Stimulated activated CD4-positive, alpha-beta T cell treated with anti-CD3 and anti-CD28 coated beads, Interleukin-1b, Interleukin-23, amount 100 ng/mL, for 1 hour (primary cell): ENCODE measurements at places on chromosomes 12 and 14.

- DNase-seq, result no peak
Observed at GRCh38 chr12:132158677-132159554, 14.7 kb downstream of the NOC4L start.

- no peak for DNase-seq
Observed at GRCh38 chr12:124721501-124722162, 142.0 kb downstream of the SCARB1 start.

DNA sequence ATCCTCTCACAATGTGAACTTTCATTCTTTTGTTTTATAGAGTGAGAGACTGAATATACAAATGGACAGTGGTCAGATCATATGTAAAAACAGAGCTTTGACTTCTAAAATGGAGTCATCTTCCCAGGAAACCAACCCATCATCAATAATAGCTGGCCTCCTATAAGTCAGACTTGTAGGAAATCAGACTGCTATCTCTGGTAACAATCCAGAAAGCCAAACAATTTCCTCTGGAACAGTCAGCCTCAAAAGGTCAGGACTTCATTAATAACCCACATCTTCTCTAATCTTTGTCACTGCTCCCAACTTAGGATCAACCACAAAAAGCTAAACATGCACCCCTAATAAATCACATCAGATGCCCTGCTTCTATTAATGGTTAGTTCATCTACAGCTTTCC lies 227.9 kb upstream of the G2E3 start:
- no peak for DNase-seq

GRCh38 chr12:92143258-92143657 lies 2.4 kb downstream of the BTG1 start:
- no peak for DNase-seq

- no peak for DNase-seq
Observed at GRCh38 chr12:120115692-120116440, 687 bp downstream of the RAB35 start.

DNA sequence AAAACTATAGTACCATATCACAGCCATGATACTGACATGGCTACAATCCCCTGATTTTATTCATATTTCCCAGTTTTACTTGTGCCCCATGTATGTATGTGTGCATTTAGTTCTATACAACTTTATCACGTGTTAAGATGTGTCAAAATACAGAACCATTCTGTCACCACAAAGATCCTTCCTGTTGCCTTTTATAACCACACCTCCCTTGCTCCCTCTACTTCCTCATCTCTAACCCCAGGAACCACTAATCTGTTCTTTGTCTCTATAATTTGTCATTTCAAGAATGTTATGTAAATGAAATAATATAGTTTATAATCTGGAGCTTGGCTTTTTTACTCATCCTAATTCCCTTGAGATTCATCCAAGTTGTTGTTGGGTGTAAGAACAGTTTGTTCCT lies 358.4 kb downstream of the DPF3 start:
- no peak for DNase-seq

DNA sequence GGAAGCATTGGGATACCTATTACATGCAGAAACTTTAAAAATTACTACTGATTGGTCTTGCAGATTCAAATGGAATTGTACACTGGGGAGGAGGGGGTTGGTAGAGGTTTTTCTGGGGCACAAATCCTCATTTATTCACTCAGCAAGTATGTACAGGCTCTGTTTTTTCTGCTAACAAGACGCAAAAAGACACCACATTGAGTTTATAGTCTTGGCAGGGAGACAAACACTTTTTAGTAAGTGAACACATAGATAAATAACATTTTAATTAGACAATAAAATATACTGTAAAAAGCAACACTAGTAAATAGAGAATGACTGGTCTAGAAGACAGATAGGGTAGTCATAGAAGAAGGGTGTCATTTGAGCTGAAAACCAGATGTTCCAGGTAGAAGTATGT lies 23.8 kb downstream of the GLIPR1L2 start:
- DNase-seq, result no peak

DNA sequence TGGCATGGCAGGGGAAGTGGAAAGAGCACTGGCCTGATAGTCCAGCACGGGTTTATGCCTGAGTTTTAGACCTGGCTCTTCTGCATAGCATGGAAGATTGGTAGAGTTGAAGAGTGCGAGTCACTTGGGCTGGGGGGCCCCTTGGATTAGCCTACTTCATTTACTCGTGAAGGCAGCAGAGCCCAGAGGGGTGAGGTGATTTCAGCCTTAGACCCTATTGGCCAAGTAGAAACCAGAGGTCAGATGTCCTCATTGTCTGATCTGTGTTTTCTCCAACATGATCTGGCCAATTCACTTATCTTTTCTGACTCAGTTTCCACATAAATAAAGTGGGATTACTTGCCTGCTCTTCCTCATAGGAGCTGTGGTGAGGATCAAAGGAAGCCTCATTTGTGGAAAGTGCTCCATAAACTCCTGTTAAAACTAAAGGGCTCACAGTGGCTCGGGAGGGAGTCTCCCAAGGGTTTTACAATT lies 1.9 kb downstream of the PLEKHG3 start:
- no peak for DNase-seq

DNA sequence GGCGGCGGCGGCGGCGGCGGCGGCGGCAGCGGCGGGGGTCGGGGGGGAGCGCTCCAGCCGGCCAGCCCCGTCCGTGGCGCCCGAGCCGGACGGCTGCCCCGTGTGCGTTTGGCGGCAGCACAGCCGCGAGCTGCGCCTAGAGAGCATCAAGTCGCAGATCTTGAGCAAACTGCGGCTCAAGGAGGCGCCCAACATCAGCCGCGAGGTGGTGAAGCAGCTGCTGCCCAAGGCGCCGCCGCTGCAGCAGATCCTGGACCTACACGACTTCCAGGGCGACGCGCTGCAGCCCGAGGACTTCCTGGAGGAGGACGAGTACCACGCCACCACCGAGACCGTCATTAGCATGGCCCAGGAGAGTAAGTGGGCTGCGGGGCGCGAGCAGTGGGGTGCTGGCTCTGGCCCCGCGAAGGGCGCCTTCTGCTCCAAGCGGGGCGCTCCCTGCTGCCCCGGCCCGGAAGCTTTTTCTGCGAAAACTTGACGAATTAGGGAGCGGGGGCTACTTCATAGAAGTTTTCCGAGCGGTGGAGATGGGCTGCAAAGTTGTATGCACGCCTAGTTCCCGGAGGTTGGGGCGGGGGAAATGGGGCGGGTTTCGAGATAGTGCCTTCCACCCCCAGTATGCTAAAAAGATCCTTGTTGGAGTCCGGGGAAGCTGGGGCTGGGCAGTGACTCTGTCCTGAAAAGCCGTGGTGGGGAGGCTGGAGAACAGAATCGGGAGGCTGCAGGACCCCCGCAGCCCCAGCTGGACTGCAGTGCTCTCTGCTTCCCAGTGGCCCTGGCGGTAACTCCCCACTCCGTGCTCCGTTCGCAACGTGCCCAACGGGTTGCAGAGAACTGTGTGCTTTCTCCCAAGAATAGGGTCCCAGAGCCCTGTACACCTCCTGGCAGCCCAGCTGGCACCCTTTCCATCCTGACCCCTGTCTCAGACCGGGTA lies 751 bp downstream of the GDF11 start:
- DNase-seq, result no peak

GRCh38 chr14:50758305-50758704 lies 72.7 kb downstream of the NIN start:
- DNase-seq, result no peak

GRCh38 chr14:58815161-58815701 lies 177.5 kb downstream of the DACT1 start:
- DNase-seq, result no peak

DNA sequence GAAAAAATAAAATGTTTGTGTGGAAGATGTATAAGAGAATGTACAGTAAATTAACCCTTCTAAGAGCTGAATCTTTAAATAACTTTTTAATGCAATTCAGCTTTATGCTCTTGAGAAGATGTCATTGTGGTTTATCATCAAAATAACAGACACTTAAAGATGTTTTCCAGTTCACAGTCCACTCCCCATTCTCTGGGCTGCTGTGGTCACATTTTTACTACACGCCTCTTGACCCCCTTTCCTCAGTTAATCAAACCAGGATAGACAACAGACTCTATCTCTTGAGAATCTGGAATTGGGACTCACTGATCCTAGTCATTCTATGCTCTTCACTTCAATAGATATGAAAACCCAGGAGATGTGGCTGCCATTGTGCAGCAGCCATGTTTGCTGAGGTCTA lies 24.7 kb upstream of the OR6J1 start:
- DNase-seq, result no peak

GRCh38 chr12:109739747-109740693 lies 26.4 kb downstream of the FAM222A start:
- no peak for DNase-seq

DNA sequence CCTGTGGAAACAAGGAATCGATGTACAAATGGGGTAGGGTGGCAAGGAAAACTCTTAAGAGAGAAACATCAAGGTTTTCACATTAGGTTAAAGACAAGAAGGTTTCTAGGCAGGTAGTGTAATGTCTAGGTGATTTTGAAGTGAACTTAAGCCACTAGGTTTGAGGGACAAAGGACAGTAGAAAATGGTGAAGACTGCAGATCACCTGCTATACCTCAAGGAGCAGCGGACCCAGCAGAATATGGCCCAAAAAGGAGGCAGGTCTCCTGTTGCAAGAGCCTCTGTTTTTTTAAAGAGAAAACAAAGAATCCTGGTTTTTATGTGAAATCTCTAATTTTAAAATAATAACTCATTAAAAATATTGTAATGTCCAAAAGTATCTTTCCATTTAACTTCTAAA lies 178.1 kb downstream of the ACSS3 start:
- no peak for DNase-seq

DNA sequence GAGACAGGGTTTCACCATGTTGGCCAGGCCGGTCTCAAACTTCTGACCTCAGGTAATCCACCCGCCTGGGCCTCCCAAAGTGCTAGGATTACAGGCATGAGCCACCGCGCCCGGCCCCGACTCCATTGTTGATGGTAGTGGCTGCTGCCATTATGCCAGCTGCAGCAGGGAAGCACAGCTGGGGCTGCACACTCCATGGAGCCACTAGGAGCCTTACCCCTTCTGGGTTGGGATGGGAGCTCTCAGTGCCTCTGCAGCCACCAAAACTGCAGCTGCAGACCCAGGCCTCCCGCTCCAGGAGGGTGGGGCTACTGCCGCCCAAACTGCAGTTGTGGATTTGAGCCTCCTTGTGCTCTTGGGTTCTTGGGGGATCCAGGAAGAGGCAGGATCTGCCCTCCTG lies 25.9 kb downstream of the TCHP start:
- DNase-seq, result no peak

- peak; percentile 1 for DNase-seq
Observed at GRCh38 chr14:66507181-66507721, 696 bp upstream of the GPHN start.

GRCh38 chr14:23438101-23438971 lies 2.9 kb upstream of the MYH7 start:
- DNase-seq, result no peak

DNA sequence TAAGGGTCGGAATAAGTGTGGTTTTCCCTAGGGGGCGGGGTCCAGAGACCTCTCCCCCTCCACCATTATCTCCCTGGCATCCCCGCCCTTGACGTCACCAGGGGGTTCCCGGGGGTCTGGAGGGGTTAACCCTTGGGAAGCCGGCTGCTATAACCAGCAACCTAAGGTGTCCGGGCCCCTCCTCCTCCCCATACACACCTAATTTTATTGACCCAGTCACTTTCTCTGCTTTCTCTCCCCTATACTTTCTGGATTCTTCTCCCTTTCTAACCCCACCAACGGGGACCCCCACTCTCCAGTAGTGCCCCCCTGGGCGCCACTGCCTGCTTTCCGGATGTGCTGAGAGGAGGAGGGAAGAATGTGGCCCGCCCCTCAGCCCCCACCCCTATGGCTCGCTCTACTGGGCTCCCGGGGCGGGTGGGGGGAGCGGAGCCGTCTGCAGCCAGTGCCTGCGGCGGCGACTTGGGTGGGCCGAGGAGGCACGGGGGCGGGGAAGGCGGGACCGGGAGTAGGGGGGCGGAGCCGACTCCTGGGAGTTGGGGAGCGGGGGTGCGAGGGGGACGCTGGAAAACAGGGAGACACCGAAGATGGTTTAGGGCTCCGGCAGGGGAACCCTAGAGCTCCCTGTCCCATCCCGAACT lies 1.8 kb downstream of the GLI1 start:
- no peak for DNase-seq

- no peak for DNase-seq
Observed at GRCh38 chr14:67952786-67953185, 133.2 kb downstream of the RAD51B start.
